Neuronal stem cell (in vitro differentiated cells): ENCODE measurements at places on chromosomes 6 and 20.
A peak's percentile ranks its signal among the peaks of the same experiment; 100 is the strongest.

- H3K4me1 ChIP-seq = no peaks in the 10 kb centered on the region
- no peaks in the 10 kb centered on the region for H3K36me3 ChIP-seq
- H3K27ac ChIP-seq = no peak overlapping the region
- no peak overlapping the region for H3K4me3 ChIP-seq
- no peaks in the 10 kb centered on the region for H3K27me3 ChIP-seq
- DNase-seq = no peak
Observed at GRCh38 chr6:135115411-135115810, 60.8 kb upstream of the HBS1L start.

- DNase-seq = no peak
- H3K36me3 ChIP-seq = no peaks in the 10 kb centered on the region
- no peak overlapping the region for H3K27ac ChIP-seq
Observed at GRCh38 chr6:38136547-38136946, 317.0 kb downstream of the ZFAND3 start.

DNA sequence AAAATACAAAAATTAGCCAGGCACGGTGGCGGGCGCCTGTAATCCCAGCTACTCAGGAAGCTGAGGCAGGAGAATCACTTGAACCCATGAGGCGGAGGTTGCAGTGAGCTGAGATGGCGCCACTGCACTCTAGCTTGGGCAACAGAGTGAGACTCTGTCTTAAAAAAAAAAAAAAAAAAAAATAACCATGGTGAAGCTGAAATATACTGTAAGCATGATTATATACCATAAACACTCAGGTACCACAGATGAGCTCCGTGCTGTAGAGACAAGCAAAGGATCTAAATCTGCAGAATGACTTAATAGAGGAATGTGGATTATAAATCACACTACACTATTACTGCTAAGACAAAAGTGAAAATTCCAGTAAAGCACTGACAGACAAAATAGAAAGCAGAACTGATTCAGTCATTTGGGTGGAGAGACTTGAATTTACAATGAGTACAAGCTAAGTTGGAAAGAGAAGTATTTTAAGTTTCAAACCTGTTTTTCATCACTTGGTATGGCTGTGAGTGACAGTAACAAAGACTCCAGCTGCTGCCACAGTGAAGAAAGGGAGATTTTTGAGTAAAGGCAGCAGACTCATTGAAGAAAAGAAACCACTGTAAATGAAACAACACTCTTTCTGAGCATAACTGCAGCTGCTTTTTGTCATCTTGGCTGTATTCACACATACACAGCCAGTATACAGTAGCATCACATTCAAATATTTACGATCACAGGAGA, 322.1 kb downstream of the RNGTT start:
- H3K27me3 ChIP-seq = no peaks in the 10 kb centered on the region
- H3K4me3 ChIP-seq = no peak overlapping the region
- DNase-seq = no peak
- H3K27ac ChIP-seq = no peak overlapping the region
- peaks cover 5% of the 10 kb centered on the region for H3K4me1 ChIP-seq

DNA sequence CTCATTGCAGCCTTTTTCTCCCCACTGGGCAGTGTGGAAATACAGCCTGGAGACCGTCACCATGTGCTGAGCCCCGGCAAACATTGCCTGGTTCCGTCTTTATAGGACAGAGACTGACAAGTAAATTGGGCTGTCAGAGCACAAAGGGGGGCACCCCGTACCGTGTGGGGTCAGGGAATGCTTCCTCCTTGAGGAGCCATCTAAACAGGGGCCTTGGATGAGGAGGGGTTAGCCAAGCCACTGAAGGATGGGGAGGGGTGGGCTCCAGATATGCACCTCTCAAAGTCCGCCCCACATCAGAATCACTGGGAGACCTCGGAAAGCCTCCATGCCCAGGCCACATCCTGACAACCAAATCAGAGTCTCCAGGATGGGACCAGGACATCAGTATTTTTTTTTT, 73.9 kb downstream of the NFATC2 start:
- no peaks in the 10 kb centered on the region for H3K27me3 ChIP-seq
- DNase-seq = no peak
- H3K27ac ChIP-seq = no peak overlapping the region
- no peaks in the 10 kb centered on the region for H3K36me3 ChIP-seq
- peaks cover 1% of the 10 kb centered on the region for H3K4me1 ChIP-seq

DNA sequence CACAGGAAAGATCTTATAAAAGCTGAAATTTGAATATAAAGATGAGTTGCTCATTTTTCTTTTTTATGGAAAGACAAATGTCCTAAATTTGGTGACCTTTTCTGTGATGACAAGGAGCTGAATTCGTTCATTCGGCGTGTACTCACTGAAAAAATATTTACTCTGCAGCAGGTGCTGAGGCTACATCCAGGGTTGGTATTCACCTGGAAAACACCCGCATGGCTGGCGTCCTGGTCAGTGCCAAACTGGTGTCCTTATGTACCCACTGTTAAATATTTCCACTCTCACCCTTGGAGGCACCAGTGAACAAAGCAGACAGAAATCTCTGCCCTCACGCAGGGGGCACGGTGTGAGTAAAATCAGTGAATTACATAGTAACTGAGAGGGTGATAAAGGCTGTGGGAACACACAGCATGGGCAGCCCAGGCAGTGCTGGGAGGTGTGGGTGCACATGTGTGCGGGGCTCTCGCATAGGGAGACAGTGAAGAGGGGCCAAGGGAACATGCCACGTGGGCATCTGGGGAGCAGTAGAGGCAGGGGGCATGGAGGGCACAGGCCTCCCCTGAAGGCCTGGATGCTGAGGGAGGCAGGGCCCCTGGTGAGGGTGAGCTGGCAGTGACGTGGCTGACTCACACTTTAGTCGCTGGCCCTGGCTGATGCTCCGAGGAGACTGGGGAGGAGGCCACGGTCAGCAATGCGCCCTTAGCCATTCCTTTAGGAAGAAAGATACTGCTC, 89.7 kb downstream of the INSM1 start:
- peaks cover 32% of the 10 kb centered on the region for H3K4me1 ChIP-seq
- no peak for DNase-seq
- H3K27me3 ChIP-seq = no peaks in the 10 kb centered on the region
- no peak overlapping the region for H3K4me3 ChIP-seq
- H3K27ac ChIP-seq = no peak overlapping the region

- H3K4me3 ChIP-seq = no peak overlapping the region
- H3K36me3 ChIP-seq = no peaks in the 10 kb centered on the region
- H3K27ac ChIP-seq = no peak overlapping the region
- no peaks in the 10 kb centered on the region for H3K27me3 ChIP-seq
Observed at GRCh38 chr20:7022597-7022996, 255.1 kb downstream of the BMP2 start.

- no peaks in the 10 kb centered on the region for H3K36me3 ChIP-seq
- H3K4me1 ChIP-seq = peaks cover 12% of the 10 kb centered on the region
- H3K4me3 ChIP-seq = no peak overlapping the region
- DNase-seq = no peak
- H3K27ac ChIP-seq = no peak overlapping the region
- no peaks in the 10 kb centered on the region for H3K27me3 ChIP-seq
Observed at GRCh38 chr6:15573384-15573783, 89.4 kb downstream of the DTNBP1 start.

DNA sequence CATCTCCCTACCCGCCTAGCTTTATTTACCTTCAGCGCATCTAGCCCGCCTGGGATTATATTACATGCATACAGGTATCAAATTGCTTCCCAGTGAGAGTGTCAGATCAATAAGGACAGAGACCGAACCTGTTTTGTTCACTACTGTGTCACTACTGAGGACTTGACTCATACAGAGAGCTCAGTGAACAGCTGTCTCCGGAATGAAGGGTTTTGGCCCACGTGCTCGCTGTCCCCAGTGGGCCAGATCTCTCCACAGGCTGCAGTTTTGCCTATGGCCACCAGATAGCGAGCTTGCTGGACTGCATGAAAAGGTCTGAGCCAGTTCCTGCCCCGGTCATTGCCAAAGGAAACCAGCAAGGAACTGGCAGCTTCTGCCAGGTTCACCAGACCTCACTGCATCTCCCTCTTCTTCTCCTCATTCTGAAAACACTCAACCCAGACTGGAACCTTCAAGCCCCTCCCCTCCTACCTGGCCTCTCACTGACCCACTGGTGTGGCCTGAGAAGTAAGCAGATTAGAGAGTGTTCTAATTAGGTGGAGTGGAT, 150.8 kb downstream of the ZMYND8 start:
- H3K27ac ChIP-seq = no peak overlapping the region
- DNase-seq = peak; percentile 9
- no peaks in the 10 kb centered on the region for H3K4me1 ChIP-seq
- H3K4me3 ChIP-seq = no peak overlapping the region
- no peaks in the 10 kb centered on the region for H3K27me3 ChIP-seq

GRCh38 chr6:26576929-26577719, 19.6 kb upstream of the ABT1 start:
- H3K27me3 ChIP-seq = peaks cover 4% of the 10 kb centered on the region
- peak overlapping the region; percentile 29 for H3K4me3 ChIP-seq
- H3K4me1 ChIP-seq = no peaks in the 10 kb centered on the region
- peak; percentile 63 for DNase-seq

GRCh38 chr6:92790381-92790780, 629.0 kb downstream of the EPHA7 start:
- DNase-seq = no peak
- no peak overlapping the region for H3K27ac ChIP-seq

DNA sequence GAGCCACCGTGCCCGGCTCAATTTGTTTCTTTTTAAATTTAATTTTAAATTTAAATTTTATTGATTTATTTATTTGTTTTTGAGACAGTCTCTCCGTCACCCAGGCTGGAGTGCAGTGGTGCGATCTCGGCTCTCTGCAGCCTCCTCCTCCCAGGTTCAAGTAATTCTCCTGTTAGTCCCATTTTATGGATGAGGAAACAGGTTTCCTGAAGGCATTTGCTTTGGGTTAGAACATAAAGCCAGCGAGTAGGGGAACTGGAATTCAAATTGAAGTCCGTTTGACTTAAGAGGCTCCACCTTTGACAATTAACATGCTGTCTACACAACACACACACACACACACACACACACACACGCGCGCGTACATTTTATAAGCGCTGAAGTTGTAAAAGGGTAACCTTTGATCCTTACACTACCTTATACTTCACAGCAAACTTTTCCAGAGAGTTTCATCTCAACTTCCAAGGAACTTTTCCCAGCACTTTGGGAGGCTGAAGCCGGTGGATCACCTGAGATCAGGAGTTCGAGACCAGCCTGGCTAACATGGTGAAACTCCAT, 232.0 kb downstream of the BCAS1 start:
- no peak for DNase-seq
- H3K27ac ChIP-seq = no peak overlapping the region
- H3K36me3 ChIP-seq = no peaks in the 10 kb centered on the region
- peaks cover 3% of the 10 kb centered on the region for H3K4me1 ChIP-seq
- H3K27me3 ChIP-seq = no peaks in the 10 kb centered on the region

GRCh38 chr20:23584434-23585199, 16.3 kb upstream of the CST9L start:
- no peak overlapping the region for H3K4me3 ChIP-seq
- DNase-seq = no peak
- H3K4me1 ChIP-seq = peaks cover 2% of the 10 kb centered on the region

DNA sequence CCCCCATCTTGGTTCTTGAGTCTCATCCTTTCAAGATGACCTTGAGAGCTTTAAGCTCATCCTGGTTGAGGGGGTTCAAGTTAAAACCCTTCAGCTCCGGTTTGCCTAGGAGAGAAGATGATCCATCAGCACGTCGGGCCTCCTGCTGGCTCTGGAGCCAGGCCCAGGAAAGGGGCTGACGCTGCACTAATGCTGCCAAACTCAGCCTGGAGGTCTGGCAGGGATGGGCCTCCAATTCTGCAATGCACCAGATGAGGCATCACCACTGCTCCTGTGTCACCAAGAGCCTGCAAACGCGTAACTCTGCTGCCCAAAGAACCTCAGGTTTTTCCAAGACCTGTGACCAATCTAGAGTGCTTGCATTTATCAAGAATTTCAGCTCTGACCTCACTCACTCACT, 6.1 kb downstream of the PDRG1 start:
- no peaks in the 10 kb centered on the region for H3K27me3 ChIP-seq
- H3K36me3 ChIP-seq = peaks cover 67% of the 10 kb centered on the region
- no peak overlapping the region for H3K4me3 ChIP-seq
- H3K27ac ChIP-seq = no peak overlapping the region
- H3K4me1 ChIP-seq = peaks cover 1% of the 10 kb centered on the region

- no peak overlapping the region for H3K4me3 ChIP-seq
- H3K36me3 ChIP-seq = no peaks in the 10 kb centered on the region
- H3K4me1 ChIP-seq = peaks cover 6% of the 10 kb centered on the region
- peaks cover 34% of the 10 kb centered on the region for H3K27me3 ChIP-seq
Observed at GRCh38 chr6:33123732-33124524, 48.1 kb downstream of the HLA-DPB1 start.

- DNase-seq = no peak
- H3K27ac ChIP-seq = no peak overlapping the region
- no peak overlapping the region for H3K4me3 ChIP-seq
- no peaks in the 10 kb centered on the region for H3K27me3 ChIP-seq
Observed at GRCh38 chr20:12777016-12777415, 231.8 kb upstream of the SPTLC3 start.

DNA sequence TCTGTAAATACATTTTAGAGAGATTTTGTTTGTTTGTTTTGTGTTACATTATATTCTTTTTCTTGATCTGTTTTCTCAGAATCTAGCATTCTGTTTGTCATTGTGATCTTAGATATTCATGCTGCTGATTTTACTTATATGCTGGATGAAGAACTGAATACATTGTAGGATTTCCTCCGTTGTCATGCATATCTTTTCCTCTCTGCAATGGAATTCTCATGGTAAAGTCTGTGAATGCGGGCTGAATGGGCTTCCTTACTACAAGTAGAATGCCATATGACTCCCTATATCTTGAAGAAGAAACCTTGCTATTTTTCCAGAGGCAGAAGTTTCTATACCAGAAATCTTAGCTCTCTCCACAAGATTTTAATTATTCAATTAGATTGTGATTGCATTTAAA, 2.4 kb upstream of the DEFB114 start:
- DNase-seq = no peak
- no peaks in the 10 kb centered on the region for H3K27me3 ChIP-seq
- H3K27ac ChIP-seq = no peak overlapping the region
- H3K4me1 ChIP-seq = no peaks in the 10 kb centered on the region
- no peak overlapping the region for H3K4me3 ChIP-seq
- no peaks in the 10 kb centered on the region for H3K36me3 ChIP-seq

GRCh38 chr6:113930183-113930582, 40.8 kb downstream of the HDAC2 start:
- no peaks in the 10 kb centered on the region for H3K27me3 ChIP-seq
- peaks cover 15% of the 10 kb centered on the region for H3K36me3 ChIP-seq
- H3K4me3 ChIP-seq = no peak overlapping the region
- no peaks in the 10 kb centered on the region for H3K4me1 ChIP-seq
- H3K27ac ChIP-seq = no peak overlapping the region
- no peak for DNase-seq

DNA sequence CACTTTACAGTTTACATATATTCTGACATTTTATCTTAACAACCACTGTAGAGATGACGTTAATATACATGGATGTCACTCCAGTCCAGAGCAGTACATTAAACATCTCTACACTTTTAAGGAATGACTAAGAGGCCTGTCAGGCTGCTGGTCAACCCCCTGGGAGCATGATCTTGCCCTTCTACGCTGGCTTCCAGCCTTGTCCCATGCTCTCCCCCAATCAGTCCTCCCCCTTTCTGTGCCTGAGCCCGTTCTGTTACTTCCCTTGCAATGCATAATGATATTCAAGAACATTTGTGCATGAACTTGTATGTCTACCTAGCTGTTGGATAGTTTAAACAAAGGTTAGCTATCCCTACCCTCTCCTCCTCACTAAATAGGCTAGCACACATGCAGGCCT, 40.5 kb upstream of the PLCB4 start:
- DNase-seq = no peak
- H3K4me1 ChIP-seq = no peaks in the 10 kb centered on the region
- H3K4me3 ChIP-seq = no peak overlapping the region

- H3K27me3 ChIP-seq = no peaks in the 10 kb centered on the region
- H3K4me3 ChIP-seq = no peak overlapping the region
- DNase-seq = no peak
- no peaks in the 10 kb centered on the region for H3K4me1 ChIP-seq
Observed at GRCh38 chr20:42258564-42259302, 640.6 kb upstream of the CHD6 start.
